EL (cell line): ENCODE measurements at places on chromosomes 5 and 9.

GRCh38 chr9:8206720-8207119 is 407.1 kb upstream of the DMAC1 start:
- no peak for DNase-seq

DNA sequence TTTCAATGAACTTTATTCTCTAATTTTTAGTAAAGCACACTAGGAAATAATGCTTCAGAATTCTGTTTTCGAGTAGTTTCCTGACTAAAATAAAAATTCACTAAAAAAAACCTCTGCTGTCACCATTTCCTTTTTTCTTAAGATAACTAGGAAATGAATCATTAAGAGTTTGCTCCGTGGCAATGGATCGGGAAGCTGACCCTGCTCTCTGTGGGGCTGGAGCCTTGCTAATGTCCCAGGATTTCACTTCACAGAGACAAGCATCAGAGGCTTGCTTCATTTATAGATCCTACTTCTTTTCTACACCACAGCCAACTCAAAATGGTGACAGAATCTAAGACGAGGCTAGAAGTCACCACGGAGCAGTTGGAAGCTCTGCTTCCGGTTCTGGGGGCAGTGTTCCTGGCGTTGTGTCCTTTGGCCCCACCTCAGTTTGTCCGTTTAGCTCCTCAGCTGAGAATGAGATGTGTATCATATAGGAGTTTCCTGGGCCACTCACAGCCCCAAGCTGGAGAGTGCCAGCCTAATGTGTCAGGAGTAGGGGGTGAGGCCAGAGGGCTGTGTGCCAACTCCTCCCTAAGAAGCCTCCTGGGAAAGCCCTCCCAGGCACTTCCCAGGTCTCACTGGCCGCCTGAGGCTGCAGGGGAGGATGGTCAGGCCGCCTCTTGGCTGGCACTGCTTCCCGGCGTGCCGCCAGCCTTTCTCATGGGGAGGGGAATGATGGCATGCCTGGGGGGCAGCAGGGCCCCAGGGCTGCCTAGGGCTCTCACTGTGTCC is 19.6 kb downstream of the TENT4A start:
- peak; percentile 93 for DNase-seq

DNA sequence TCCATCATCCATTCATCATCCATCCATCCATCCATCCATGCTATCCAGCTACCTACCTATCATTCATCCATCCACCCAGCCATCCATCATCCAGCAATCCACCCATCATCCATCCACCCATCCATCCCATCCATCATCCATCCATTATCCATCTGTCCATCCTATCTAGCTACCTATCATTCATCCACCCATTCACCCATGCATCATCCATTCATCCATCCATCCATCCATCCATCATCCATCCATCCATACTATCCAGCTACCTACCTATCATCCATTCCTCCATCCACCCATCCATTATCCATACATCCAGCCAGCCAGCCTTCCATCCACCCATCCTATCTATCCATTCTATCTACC is 26.3 kb downstream of the SLC6A3 start:
- no peak for DNase-seq

DNA sequence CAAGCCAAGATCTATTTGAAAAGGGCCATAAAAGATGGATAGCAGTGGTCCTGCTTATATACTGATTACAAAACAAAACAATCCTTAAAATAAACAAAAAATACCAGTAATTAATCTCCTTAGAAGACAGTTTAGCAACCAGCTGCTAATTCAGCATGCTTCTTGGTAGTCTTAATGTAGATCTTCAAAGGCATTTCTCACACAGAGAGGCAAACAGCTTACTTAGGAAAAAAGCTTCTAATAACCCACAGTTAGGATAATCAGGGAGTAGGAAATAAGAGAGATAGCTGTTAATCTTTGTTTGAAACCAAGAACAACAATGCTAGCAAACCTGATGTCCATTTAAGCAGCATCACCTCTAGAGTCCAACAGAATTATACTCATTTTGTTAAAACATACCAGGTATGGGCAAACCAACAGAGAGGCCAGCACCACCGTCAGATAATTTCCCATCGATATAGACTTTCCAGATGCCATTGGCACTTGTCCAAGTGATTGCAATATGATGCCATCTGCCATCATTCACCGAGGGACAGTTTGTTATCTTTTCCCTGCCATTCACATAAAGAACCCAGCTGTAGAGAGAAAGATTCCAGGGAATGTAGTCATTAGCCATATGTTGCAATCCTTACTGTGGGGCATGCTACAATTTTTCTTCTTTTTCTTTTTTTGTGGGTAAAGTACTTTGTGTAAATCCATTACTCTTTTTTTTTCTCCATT is 105.6 kb upstream of the TXNDC8 start:
- peak; percentile 88 for DNase-seq

GRCh38 chr5:112303685-112304084 is 115.4 kb downstream of the EPB41L4A start:
- DNase-seq, result no peak

- peak; percentile 21 for DNase-seq
Measured at GRCh38 chr5:1312993-1313833, 18.3 kb upstream of the TERT start.

- DNase-seq, result no peak
Measured at GRCh38 chr5:58446024-58446423, 13.9 kb downstream of the PLK2 start.

DNA sequence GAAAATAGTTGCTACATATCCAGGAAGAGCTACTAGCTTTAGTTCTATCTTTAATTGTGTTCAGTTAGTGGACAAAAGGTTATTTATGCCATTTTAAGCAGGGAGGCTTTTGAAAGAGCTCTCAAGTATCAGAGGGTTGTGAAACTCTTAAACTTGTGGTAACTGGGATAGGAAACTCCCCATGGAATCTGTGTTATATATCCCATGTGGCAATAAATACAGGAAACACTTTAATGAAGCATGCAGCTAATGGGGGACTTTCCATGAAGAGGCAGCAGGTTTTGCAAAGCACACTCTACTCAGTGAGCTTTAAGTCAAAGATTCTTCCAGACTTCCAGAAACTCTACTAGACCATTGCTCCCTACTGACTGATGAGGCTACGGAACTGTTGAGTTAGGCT is 805.0 kb upstream of the C9orf72 start:
- DNase-seq, result no peak

DNA sequence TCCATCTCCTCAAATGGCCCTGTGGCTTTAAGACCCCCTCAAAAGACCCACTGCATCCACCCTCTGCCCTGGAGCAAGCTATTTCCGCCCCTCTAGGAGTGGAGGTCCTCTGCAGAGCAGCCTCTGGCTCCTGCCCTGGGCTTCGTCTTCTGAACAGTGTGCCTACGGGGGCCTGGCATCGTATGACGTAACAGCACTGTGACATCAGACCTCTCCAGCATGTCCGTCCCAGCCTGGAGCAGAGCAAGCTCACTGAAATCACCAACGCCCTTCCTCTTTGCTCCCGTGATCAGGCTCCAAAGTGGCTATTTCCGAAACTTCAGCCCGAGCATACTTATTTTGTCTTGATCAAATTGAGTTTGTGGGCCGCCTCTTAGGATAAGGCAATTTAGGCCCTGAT is 69.1 kb upstream of the PTCH1 start:
- no peak for DNase-seq

DNA sequence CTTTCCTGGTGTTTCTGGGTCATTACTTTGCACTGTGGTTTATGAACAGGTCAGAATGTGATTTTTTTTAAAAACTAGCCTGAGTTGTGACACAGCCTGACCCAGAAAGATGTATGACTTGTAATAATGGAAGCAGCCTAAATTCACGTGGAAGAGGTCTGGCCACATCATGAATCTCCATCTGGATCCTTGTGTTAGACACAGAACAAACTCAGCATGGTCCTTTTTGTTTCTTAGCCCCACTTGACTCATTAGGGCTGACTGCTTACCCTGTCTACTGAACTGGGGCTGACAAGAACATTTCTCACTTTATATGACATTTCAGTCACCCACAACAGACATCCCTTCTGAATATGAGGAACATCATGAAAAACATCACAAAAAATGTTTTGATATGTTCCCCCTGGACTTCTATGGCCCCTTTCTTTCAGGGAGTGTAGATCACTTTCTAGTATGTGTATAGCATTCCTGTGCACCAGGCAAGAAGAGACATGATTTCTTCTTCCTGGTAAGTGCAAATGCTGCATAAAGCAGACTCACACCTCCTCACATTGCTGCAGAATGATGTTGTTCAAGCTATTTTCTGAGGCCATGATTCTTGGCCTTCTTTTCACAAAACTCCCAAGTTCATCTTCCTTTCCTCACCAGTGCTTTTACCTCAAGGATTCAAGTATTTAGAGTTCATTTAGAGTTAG is 52.3 kb downstream of the ZNF622 start:
- DNase-seq, result no peak

GRCh38 chr9:69572611-69573010 is 99.6 kb downstream of the APBA1 start:
- DNase-seq, result peak; percentile 55

GRCh38 chr9:72888067-72888466 is 64.8 kb downstream of the ALDH1A1 start:
- DNase-seq, result peak; percentile 23
